ENCODE measurements at places on chromosomes 3 and 15.

- no peak for DNase-seq
Observed at GRCh38 chr3:157868946-157869345, 237.3 kb downstream of the SHOX2 start.

GRCh38 chr3:34808287-34808686, 831.0 kb upstream of the ARPP21 start:
- no peak for DNase-seq

GRCh38 chr15:85673326-85673725, 121.4 kb downstream of the KLHL25 start:
- no peak for DNase-seq

GRCh38 chr3:138494607-138494929, 60.2 kb downstream of the ESYT3 start:
- no peak for DNase-seq

GRCh38 chr3:18051306-18051705, 308.9 kb upstream of the TBC1D5 start:
- no peak for DNase-seq

- no peak for DNase-seq
Observed at GRCh38 chr3:98952404-98952803, 50.9 kb upstream of the DCBLD2 start.

DNA sequence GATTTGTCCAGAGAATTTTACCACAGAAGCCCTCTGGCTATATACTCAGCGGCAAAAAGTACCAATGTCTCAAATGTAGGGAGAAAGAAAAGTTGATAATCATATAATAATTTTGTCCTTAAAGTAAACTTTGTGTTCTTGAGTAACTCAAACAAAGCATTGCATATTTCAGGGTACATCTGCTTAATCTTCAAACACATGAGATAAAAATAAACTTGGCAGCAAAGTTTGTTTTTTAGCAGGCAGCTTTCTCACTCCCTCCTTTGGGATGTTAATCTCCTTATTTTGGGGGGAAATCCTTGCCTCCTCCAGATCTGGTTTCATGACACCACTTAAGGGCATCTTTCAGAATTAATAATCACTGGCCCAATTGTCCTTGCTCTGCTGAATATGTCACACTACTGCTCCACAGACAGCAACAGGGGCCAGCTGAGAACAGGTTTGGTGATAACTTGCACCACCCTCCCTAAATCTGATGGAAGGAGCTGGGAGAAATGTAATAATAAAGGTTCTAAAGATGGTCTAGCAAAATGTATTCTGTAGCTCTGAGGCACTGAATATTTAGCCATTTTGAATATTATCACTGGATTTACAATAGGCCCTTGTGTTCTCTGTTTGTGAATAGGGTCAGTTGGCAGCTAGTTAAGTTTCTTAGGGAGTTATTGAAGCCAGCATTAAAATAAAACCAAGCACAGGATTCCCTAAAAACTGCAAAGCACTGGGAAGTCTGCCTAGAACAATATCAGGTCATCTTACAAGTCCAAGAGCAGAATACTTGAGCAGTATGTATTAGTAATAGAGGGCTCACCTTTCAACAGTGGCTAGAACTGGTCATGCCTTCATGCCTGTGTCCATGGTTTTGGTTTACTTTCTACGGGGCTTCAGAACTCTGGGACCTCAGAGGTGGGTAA, 79.2 kb downstream of the EFL1 start:
- DNase-seq: no peak

DNA sequence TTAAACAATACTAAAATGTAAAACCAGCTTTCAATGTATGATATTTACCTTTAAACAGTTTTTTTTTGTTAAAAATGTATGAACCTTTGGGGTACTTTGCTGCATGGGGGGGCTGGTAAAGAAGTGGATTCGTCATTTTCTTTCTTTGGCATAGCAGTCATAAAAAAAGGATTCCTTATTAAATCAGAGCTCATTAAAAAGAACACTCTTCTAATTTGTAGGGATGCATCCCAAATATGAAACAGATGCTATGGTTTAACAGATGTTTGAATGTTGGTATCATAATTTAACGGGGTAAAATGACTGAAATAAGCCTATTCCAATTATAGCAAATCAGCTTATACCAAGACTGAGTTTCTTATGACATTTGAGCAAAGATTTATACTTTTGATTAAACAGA, 234.4 kb downstream of the BBX start:
- DNase-seq: no peak

DNA sequence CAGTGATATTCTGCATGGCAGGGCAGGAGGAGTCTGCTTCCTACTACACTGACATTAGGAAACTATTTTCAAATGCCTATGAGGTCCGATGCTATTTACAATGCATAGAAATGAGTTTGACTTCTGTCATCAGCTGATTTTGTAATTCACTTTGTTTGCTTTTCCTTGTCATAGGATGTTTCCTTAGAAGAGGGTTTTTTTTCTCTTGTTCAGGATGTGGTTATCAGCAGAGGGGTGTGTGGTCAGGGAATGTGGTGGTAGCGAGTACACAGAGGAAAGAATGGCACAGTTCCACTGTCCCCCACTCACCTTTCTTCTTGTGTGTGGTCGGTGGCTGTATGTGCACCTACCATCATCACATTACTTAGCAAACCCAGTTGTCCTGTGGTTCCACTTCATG, 231.5 kb downstream of the LRTM1 start:
- no peak for DNase-seq

DNA sequence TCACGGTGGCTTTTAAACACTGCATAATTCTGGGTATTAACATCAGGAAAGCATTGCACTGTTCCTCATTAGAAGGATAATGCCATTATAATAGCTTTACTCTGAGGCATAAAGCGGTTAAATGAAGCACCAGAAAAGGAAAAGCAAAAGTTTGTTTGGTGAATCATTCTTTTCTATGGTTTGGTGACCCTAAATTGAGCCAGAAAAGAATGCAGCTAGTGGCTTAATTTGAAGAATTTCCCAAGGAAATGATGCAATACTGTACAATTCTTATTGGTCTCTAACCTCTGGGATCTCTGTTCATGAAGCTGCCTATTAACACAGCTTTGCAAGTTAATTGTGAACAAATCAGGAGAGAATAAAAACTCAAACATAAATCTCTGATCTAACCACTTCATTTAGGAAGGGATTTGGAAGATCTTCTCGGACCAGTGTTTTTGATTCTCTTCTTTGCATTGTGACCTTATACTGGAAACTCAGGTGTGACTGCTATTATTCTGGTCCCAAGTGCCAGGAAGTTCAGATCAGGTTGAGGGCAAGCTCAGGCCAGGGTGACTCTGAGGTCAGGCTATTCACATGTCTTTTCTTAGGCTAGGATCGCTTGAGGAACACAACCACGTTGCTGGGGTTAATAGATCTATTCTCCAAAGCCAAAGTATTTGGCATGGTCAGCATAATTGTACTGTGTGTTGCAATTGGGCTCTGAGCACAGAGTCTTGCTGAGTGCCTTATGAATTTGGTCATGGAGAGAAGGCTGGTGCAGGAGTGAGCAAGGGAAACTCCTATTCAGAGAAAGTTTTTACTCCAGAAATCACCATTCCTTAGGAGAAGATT, 11.3 kb upstream of the DLG1 start:
- no peak for DNase-seq
